ENCODE measurements at places on chromosomes 11 and 22.

GRCh38 chr11:64545619-64546018 is 45.4 kb upstream of the SLC22A12 start:
- no peak for DNase-seq

- DNase-seq, result peak; percentile 72
Observed at GRCh38 chr22:31248138-31248745, 36.1 kb downstream of the LIMK2 start.

DNA sequence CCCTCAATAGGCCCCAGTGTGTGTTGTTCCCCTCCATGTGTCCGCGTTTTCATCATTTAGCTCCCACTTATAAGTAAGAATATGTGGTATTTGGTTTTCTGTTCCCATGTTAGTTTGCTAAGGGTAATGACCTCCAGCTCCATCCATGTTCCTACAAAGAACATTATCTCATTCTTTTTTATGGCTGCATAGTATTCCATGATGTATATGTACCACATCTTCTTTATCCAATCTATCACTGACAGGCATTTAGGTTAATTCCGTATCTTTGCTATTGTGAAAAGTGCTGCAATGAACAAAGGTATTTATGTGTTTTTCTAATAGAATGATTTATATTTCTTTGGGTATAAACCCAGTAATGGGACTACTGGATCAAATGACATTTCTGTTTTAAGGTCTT is 42.1 kb downstream of the SLC36A4 start:
- DNase-seq, result no peak

GRCh38 chr11:105720096-105720495 is 110.2 kb downstream of the GRIA4 start:
- DNase-seq, result no peak

- no peak for DNase-seq
Observed at GRCh38 chr22:36365020-36365411, 22.8 kb downstream of the MYH9 start.

- no peak for DNase-seq
Observed at GRCh38 chr11:108863528-108863927, 198.7 kb downstream of the DDX10 start.

Measured in glutamatergic neuron (in vitro differentiated cells).